NCI-H2107 (cell line): ENCODE measurements at places on chromosomes 13 and 19.
A peak's percentile ranks its signal among the peaks of the same experiment; 100 is the strongest.

GRCh38 chr13:67095621-67096020, 134.5 kb downstream of the PCDH9 start:
- DNase-seq: no peak

GRCh38 chr13:93386116-93386515, 159.5 kb downstream of the GPC6 start:
- DNase-seq: no peak

DNA sequence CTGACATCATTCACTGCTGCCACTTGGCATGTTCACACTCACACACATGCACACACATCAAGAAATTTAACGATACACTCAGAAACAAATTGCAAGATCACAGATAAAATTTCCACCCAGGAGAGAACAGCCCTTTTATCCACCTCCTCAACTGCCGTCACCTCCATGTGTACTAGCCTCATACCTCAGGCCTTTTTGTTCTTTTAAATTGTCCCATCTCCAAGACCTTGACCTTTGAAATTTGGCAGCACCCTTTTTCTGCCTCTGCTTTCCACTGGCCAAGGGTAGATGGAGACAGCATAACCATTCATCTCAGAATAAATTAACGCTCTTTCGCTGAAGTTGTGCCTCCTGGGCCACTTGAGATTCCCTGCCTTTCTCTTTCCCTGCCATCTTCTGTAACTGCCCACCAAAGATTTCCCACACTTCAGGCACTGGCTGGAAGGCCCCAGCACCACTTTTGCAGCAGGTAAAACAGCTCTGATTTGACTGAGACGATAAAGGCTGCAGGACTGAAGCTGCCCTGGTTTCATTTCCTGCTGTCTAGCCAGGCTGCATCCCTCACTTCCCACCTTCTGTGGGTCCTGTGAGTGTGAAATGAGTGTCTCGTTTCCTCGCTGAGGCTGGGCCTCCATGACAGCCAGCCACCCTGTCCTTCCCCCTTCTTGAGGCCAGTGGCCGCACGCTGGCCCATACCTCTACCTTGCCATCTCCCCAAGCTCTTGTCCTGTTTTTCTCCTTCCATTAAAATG, 39.3 kb downstream of the MBNL2 start:
- no peak for DNase-seq

GRCh38 chr13:114114006-114114640, 18.3 kb downstream of the RASA3 start:
- DNase-seq: no peak

DNA sequence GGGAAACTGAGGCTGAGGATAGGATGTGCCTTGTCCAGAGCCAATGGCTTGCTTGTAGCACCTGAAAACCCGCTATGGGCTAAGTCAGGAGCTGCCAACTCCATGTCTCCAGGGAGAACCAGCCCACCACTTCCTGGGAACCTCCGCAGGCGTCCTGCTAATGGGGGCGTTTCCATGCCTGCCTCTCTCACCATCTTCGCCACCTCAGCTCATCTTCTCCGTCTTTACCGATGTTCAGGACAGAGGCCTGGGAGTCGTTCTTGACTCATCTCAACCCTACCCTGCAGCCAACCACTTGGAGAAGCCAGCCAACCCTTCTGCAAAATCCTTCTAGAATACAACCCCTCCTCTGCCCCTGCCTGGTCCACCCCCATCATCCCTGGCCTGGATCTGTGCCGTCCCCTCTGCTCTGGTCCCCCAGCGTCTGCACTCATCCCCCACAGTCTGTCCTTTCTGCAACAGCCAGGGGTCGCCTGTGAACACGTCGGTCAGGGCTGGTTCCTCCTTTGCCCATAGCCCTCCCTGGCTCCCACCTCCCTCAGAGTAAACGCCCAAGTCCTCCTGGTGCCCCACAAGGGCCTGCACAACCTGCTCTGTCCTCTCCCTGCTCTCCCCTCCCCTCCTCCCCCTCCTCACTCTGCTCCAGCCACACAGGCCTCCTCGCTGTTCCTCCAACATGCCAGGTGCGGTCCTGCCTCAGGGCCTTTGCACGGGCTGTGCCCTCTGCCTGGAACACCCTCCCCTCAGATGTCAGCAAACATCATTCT, 31.0 kb downstream of the PTPRS start:
- no peak for DNase-seq

DNA sequence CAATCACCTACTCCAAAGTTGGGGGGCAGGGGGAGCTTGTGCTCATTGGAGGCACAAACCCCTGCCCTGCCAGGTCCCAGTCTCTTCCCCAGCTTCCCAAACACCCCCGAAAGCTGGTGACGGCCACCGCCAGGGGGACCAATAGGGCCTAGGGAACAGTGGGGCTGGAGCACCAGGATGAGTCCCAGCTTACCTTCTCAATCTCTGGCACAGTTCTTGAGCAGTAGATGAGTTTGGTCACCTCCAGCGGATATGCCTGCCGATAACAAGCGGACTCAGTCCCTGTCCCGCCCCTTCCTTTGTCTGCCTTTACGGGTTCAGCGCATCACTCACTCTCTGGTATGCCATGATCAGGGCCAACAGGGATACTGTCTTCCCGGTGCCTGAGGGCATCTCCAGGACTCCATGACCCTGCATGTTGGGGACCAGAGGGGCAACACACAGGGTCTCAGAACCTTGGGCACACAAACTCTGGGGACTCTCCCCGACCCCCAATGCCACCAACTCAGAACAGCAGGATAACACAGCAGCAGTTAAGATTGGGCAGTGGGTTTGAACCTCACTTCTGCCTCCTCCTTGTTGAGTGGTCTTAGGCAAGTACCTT, 1.5 kb downstream of the ERCC2 start:
- DNase-seq: no peak

DNA sequence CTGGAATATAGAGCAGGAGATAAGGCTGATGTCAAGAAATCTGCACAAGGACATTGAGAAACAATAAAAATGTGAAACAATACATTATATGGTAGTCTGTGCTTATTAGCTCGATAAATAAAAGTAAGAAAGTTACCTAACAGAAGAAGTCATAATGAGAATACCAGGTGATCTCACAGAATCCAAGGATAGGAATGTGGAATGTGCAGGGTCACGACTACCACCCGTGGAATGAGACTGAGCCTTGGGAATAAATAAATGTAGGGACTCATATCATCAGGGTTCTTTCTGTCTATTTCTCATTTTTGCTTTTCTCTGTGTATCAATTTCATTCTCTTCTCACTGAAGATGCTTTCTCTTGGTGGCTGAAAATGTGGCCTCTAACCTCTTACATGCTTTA, 26.0 kb upstream of the KBTBD7 start:
- DNase-seq: no peak

- DNase-seq: no peak
These were observed 128.9 kb downstream of the RNF17 start for GRCh38 chr13:24892829-24893228.

GRCh38 chr19:45607071-45608029, 5.3 kb upstream of the GPR4 start:
- peak; percentile 52 for DNase-seq

GRCh38 chr19:10338940-10339339, 484 bp downstream of the ICAM3 start:
- DNase-seq: no peak

GRCh38 chr19:44744871-44745332, 3.6 kb upstream of the BCL3 start:
- DNase-seq: no peak

DNA sequence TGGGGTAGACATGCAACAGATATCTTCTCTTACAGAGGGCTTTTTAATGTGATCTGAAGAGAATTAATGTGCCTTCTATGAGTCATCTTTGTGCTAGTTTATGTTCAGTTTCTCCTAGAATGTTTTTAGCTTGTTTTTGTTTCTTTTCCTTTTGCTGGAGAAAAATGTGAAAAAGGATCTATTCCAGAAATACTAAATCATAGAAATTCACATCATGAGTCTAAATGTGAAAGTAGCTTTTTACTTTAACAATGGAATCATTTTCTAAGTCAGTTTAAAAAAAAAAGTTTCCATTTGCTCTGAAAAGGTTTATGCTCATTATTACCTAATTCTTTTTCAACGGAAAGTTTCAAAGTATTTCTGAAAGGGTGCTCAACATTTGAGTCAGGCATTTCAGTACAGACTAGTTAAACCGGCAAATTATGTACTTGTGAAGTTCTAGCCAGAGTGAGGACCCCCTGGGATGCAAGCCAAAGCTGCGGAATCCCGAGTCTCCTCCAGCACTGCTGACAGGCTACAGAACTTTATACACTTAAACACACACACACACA, 72.9 kb downstream of the SPATA13 start:
- DNase-seq: no peak

DNA sequence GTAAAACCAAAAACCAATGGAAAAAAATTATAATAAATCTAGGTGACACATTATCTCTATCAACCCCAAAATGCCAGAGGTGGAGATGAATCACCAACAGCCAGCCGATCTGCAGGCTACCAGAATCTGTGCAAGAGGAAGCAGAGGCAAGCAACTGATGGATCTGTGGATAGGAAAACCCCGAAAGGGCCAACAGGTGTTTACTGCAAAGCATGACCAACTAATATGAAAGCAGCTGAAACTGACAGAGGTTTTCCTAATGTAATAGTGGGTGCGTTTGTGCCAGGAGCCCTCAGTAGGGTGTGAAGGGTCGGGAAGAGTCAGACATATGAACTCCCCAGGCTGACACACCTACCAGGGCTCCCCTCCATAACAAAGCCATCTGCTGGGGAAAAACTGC, 554.6 kb downstream of the RFC3 start:
- no peak for DNase-seq

GRCh38 chr19:43760941-43761340, 6.2 kb upstream of the SMG9 start:
- no peak for DNase-seq

DNA sequence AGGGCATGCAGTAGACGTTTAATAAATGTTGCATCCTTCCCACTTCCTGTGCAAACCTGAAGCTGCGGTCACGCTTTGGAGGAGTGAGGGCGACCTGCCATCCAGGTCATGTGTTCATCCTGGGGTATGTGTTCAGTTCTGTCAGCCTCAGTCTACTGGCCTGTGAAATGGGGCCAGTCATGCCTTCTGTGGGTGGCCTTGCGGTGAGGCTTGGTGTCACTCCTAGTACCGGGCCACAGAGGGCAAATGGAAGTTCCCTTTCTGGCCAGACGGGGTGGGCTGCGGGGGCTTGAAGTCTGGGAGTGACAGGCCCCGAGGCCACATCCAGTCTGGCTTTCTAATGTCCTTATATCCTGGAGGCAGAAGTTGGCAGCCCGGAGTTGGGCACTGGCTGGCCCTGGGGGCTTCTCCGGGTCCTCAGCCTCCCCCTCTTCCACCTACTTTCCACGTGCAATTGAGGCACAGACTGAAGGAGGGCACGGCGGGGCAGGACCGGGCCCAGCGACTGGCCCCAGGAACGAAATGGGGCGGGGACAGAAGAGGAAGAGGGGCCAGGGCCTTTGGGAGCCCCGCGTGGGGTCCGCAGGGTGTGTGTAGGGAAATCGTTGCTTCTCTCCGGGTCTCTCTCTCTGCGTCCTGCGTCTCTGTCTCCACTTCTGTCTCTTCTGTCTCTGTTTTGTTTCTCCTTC, 11.1 kb downstream of the PDE4A start:
- DNase-seq: no peak

DNA sequence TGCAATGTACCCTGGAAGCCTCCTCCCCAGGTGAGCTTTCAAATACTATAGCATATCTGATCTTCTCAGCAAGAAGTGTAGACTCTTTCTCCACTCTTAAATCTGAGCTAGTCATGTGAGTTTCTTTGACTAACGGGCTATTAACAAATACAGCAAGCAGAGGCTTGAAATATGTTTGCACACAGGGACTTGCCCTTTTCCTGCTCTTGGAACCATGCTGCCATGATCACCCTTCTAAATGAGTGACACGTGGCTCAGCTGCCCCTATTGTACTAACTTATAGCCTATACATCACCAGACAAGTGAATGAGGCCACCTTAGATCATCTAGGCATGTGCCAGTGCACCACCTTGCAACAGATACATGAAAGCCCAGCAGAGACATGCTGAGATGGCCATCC, 13.3 kb upstream of the SUCLA2 start:
- DNase-seq: no peak

- no peak for DNase-seq
These were observed 12.4 kb downstream of the EFNB2 start for GRCh38 chr13:106522898-106523525.

DNA sequence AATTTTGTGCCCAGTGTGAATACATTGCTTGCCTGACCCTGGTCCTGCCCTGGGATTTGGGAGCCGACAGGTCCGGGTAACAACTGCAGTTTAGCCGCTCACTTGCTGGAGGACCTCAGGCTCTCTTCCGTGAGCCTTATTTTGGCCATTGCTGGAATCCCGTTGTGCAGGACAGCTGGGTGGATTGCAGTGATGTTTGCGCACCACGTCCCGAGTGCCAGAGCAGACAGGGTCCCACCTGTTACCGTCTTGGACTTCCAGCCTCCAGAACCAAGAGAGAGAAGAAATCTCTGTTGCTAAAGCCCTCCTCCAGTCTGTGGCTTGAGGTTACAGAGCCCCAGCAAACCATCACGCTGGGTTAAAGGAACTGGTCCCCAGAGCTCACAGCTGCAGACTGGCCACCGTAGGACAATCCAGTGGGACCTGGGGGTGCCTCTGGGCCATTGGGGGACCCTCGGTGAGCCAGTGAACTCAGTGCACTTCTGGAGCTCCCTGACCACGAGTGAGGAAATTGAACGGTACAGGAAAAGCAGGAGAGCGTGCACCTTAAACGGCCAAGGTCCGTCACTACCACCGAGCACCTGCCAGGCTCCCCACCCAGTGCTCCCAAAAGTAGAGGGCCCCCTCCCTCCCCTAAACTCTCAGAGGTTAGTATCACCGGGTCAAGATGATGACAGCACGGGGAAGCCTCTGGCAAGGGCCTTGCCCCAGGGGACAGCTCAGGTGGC, 92.9 kb downstream of the GNG7 start:
- DNase-seq: no peak

DNA sequence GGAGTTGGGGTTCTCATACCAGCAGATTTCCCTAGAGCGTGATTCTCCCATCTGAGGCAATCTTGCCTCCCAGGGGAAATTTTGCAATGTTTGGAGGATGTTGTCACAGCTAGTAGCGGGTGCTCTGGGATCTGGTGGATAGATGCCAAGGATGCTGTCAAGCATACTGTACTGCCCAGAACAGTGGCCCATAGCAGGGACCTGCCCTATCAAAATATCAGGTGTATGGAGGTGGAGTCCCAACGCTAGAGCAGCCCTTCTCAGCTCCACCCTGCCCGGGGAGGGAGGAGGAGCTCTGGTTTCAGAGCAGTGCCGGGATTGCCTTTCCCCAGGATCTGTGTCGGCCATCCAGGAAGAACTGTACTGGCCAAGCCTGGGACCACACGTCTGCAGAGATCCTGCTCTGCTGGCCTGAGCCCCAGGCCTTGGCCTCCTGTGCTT, 10.9 kb upstream of the QTRT1 start:
- DNase-seq: no peak

GRCh38 chr13:32147976-32148375, 116.4 kb downstream of the FRY start:
- DNase-seq: no peak
